Activated B cell treated with CpG ODN at 0.5 μM for 24 hours (primary cell): ENCODE measurements at places on chromosomes 6 and 20.

DNA sequence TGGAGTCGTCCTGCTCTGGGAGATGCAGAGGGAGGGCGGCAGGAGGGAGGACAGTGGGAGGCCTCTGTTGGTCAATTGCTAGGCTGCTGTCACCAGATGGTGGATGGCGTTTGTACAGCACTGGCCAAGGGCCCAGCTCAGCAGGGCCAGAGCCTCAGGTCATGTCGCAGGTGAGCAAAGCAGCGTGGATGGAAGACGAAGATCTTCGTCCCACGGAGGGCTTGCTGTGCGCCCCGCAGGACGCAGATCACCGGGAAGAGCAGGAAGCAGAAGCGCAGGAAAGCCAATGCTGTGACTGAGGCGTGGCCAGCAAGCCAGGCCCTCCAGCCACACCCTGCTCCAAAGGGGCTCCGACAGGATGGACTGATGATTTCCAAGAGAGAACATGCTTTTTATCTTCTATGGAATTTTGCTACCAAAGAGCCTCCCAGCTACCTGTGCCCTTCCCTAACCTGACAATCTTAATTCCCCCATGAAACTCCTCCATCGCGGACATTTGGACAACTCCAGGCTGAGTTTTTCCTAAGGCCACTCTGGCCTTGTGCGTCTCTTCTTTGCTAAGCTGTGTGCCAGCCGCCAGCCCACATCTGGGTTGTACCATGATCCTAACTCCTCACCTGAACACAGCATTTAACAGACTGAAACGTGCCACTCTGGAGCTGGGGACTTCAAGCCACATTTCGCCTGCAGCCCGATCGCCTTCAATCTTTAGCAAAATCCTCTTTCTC lies 3.5 kb upstream of the SLCO4A1 start:
- H3K36me3 ChIP-seq, result no peaks in the 10 kb centered on the region
- DNase-seq, result no peak
- H3K27ac ChIP-seq, result no peak overlapping the region
- H3K4me3 ChIP-seq, result no peak overlapping the region

DNA sequence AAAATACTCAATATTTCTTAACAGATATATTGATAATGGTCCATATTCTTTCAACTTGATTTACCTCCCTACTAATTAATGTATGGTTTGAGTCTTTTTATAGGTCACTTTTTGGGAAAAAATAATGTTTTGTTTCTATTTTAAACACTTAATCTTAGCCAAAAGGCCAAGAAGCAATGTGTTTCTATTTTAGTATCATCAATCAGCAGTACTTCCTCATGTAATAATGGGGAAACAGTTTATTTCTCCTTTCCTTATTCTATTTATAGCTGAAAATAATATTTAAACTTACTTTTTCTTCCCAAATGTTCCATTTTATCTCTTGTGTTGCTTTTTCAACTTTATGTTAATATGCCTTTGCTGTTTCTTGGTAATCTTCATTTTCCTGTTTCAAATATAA lies 295.1 kb downstream of the ALDH8A1 start:
- no peak overlapping the region for H3K27ac ChIP-seq
- peaks cover 5% of the 10 kb centered on the region for H3K27me3 ChIP-seq
- H3K4me3 ChIP-seq, result no peak overlapping the region
- H3K4me1 ChIP-seq, result no peaks in the 10 kb centered on the region
- no peaks in the 10 kb centered on the region for H3K36me3 ChIP-seq
- DNase-seq, result no peak

DNA sequence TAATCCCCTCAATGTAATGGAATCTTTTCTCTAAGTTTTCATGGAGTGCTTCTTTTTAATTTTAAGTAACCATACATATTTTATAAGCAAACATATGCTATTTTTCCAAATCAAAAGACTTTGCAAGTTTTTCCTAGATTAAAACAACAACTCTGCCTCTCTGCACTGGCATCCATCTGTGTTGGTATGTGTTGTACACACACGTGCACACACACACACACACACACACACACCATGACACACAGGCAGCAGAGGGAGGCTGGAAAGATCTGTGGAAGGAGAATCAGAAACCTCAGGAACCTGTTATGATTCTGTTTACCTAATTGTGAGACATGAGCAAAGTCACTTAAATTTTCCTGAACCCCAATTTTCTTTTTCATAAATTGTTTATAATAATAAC lies 295.0 kb upstream of the PRDM1 start:
- no peaks in the 10 kb centered on the region for H3K36me3 ChIP-seq
- DNase-seq, result no peak
- H3K4me1 ChIP-seq, result peaks cover 24% of the 10 kb centered on the region
- no peak overlapping the region for H3K27ac ChIP-seq
- no peak overlapping the region for H3K4me3 ChIP-seq

DNA sequence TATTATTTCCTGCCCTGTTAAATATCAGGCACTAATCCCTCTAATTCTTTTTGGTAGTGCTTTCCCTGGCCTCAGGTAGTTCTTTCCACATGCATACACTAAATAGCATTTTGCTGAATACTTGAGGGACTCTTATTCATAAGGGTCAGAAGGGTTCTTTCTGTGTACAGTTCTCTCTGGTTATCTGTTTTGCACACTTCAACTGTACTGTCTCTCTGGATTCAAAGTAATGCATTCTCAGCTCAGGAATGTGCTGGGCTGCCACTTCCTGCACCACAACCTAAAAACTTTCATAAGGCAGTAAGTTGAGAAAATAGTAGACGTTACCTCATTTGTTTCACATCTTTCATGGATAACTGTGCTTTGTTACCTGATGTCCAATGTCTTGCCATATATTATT lies 32.1 kb downstream of the C6orf141 start:
- no peaks in the 10 kb centered on the region for H3K27me3 ChIP-seq
- no peak for DNase-seq
- H3K27ac ChIP-seq, result no peak overlapping the region

DNA sequence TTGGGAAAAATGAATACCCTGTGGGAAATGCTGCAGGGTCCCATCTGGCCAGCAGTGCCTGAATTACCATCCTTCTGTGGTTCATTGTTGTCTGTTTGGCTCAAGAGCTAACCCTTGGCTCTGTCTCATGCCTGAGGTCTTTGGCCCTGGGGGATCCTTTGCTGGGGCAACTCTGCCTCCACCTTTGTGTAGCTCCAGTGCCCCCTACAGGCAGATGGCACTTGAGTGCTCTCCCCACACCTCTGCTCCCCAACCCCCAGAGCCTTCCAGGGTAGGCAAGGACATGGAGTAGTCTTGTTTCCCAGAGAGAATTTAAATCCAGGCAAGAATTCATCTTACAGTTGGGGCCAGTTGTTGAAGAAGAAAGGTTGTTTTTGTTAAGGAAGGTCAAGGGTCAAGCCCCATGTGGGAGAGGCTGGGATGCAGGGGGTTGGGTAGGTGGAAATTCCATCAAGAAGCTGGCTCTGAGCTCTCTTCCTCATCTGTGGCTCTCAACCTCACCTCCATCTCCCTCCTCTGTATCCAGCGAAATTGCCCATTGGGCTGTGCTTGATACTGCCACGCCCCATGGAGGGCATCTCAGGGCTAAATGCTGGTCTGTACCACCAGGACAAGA lies 44.2 kb downstream of the ZNF831 start:
- peaks cover 6% of the 10 kb centered on the region for H3K4me1 ChIP-seq
- peak overlapping the region; percentile 30 for H3K27ac ChIP-seq
- H3K4me3 ChIP-seq, result no peak overlapping the region
- no peaks in the 10 kb centered on the region for H3K27me3 ChIP-seq
- DNase-seq, result peak; percentile 59

DNA sequence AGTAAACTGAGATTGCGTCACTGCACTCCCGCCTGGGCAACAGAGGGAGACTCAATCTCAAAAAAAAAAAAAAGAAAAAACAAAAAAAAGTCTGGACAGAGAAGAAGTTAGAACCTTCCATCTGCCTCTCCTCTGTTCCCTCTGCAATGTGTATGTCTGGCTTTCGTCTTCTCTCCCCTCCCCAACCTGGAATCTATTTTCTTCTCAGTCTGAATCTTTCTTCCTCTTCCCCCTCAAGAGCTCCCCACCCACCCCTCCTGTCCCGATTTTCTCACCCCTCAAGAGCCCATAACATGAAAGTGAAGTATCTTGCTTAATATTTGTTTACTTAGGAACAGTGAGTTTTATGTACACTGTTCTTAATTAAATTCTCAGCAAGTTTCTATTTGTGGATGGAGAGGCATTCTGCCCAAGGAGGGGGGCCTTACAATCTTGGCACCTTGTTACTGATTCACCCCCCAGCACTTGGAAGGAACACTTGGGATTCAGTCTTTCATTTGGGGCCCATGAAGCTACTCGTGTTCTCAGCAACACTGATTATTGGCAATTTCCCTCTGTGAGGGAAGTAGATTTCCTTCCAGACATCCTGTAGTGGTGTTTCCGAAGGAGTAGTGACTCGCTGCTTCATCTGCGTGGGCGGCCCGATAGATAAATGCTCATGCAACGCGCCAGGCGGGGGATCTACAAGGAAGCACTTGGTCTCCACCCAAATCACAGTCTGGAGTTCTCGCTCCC lies 69.3 kb upstream of the SRSF6 start:
- peaks cover 12% of the 10 kb centered on the region for H3K27me3 ChIP-seq
- H3K4me3 ChIP-seq, result no peak overlapping the region
- H3K27ac ChIP-seq, result no peak overlapping the region
- no peaks in the 10 kb centered on the region for H3K4me1 ChIP-seq

GRCh38 chr6:131383421-131384411 lies 189.3 kb upstream of the ARG1 start:
- no peak for DNase-seq
- no peaks in the 10 kb centered on the region for H3K36me3 ChIP-seq
- no peak overlapping the region for H3K4me3 ChIP-seq
- H3K27me3 ChIP-seq, result peaks cover 10% of the 10 kb centered on the region
- H3K4me1 ChIP-seq, result peaks cover 10% of the 10 kb centered on the region

DNA sequence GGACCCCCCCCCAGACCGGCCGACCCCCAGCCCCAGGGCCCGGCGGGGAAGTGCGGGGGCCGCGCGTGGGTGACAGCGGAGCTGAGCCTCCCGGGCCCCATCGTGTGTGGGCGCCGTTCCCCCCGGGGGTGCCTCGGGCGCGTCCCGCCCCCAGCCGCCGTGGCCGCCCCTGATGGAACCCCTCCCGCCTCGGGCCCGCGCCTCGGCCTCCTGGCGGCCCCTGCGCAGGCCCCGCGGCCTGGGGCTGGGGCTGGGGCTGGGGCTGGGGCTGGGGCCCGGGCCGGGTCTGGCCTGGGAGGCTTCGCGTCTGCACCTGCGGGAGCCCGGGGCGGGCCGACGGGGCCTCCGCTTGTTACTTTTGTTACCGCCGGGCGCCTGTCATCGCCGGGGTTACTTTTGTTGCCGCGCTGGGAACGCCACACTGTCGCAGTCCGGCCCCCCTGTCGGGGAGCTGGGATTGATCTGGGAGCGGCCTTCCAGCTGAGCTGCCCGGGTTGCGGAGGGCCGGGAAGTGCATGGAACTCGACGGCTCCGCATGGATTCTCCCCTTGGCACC lies 598 bp downstream of the OGFR start:
- no peaks in the 10 kb centered on the region for H3K27me3 ChIP-seq
- peaks cover 31% of the 10 kb centered on the region for H3K4me1 ChIP-seq
- DNase-seq, result peak; percentile 50
- H3K36me3 ChIP-seq, result peaks cover 47% of the 10 kb centered on the region
- H3K27ac ChIP-seq, result peak overlapping the region; percentile 18
